SJCRH30 (cell line): ENCODE measurements at places on chromosomes 5 and 9. TPM values are rescaled to one million over a fixed set of nuclear protein-coding genes. Genes with fewer than 3 reads are reported as not detected.

- no peak overlapping the region for H3K27ac ChIP-seq
- no peaks in the 10 kb centered on the region for H3K4me1 ChIP-seq
- H3K27me3 ChIP-seq: no peaks in the 10 kb centered on the region
- DNase-seq: no peak
- no peak overlapping the region for H3K4me3 ChIP-seq
- peaks cover 1% of the 10 kb centered on the region; the same call in 1 of the 2 replicates for H3K36me3 ChIP-seq
These were observed 180.1 kb downstream of the SMARCA2 start for GRCh38 chr9:2195211-2195610.

DNA sequence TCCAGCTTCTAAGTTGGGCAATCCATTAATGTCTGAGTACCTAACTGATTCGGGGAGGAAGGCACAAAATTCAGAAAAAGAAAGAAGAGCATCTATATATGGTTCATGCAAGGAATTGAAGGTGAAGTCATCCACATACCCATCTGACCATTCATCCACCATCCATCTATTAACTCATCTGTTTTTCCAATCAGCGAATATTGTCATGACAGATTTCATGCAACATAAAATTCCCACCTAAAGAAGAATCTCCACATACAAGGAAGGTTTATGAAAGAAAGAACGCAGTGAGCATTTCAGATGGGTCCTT, 164.7 kb downstream of the GRIA1 start:
- H3K36me3 ChIP-seq: no peaks in the 10 kb centered on the region
- H3K27me3 ChIP-seq: 0 out of 2 replicates have a peak, but pooled peaks cover 2% of the 10 kb centered on the region
- DNase-seq: no peak
- H3K27ac ChIP-seq: no peak overlapping the region
- no peaks in the 10 kb centered on the region for H3K4me1 ChIP-seq

GRCh38 chr9:92749071-92749933, 15.3 kb downstream of the BICD2 start:
- H3K36me3 ChIP-seq: no peaks in the 10 kb centered on the region
- H3K4me1 ChIP-seq: peaks cover 59% of the 10 kb centered on the region
- peak overlapping the region; percentile 82 for H3K27ac ChIP-seq
- H3K27me3 ChIP-seq: no peaks in the 10 kb centered on the region

FAM78A gene
- 2.2 and 2.4 TPM in 2 replicates for total RNA-seq

DNA sequence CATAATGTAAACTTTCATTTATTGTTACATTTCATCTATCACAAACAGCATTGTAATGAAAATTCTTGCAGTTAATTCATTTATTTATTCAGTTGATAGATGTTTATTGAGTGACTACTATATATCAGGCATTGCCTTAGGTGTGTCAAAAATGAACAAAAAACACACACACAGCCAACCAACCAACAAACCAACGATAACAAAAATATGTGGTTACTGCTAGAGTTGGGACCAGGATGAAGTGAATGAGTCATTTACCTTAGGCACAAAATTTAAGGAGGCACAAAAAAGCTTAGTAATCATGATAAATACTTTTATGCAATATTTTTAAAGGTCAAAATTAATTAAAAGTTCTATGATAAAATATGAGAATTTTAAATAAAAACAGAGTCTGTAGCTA, 223.4 kb downstream of the CSNK1G3 start:
- no peak overlapping the region for H3K4me3 ChIP-seq
- H3K27ac ChIP-seq: no peak overlapping the region
- no peaks in the 10 kb centered on the region for H3K27me3 ChIP-seq
- no peaks in the 10 kb centered on the region for H3K36me3 ChIP-seq
- no peaks in the 10 kb centered on the region for H3K4me1 ChIP-seq

- H3K4me1 ChIP-seq: 0 out of 2 replicates have a peak, but pooled peaks cover 3% of the 10 kb centered on the region
- no peaks in the 10 kb centered on the region for H3K36me3 ChIP-seq
- no peaks in the 10 kb centered on the region for H3K27me3 ChIP-seq
- H3K4me3 ChIP-seq: peak overlapping the region; percentile 64
- peak; percentile 85 for DNase-seq
These were observed 72.5 kb upstream of the PCA3 start for GRCh38 chr9:76691517-76692313.

CAPSL gene
- total RNA-seq: not detected in 2 replicates

UNC5A gene
- total RNA-seq: 0.18 and 0.20 TPM in 2 replicates

GRCh38 chr5:8396756-8397155, 527.8 kb downstream of the MTRR start:
- H3K36me3 ChIP-seq: no peaks in the 10 kb centered on the region
- no peaks in the 10 kb centered on the region for H3K4me1 ChIP-seq
- no peak overlapping the region for H3K27ac ChIP-seq
- no peaks in the 10 kb centered on the region for H3K27me3 ChIP-seq

ZNF483 gene
- total RNA-seq: 16.9 and 19.1 TPM in 2 replicates
